ENCODE measurements at places on chromosomes 4 and X.

GRCh38 chr4:71785959-71786358 lies 2.1 kb upstream of the GC start:
- no peak for DNase-seq

DNA sequence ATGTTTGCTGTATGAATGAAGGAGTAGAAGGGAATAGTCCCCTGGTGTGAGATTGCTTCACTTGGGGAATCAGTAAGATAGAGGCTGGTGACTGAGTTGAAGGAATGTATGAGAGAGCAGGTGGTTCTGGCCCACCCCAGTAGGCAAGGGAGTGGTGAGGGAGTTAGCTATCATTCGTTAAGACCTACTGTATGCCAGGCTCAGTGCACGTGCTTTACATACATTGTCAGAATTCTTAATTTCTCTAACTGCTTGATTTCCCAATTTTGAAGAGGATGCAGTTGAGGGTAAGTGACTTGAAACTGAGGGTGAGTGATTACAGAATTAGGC lies 700 bp downstream of the VMA21 start:
- peak; percentile 27 for DNase-seq

DNA sequence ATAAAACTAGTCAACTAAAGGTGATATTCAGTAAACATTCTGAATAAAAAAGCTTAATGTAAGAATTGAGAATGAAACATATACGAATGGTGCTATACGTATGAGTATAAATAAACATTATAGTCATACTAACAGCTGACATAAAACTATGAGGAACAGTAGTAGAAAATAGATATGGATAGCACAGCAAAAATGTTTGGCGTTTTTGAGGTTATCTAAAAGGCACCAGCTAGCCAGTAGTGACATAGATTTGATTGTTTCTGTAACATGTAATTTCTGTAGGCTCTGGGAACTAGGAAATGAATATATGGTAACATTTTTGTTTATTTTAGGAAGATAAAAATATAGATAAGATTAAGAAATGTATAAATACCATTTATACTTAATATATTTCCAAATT lies 69.3 kb downstream of the SNX25 start:
- no peak for DNase-seq

- no peak for DNase-seq
Measured at GRCh38 chr4:128513664-128514484, 226.3 kb upstream of the PGRMC2 start.

GRCh38 chr4:108107729-108108382 lies 60.9 kb downstream of the LEF1 start:
- no peak for DNase-seq

GRCh38 chrX:2284601-2285000 lies 216.2 kb downstream of the DHRSX start:
- DNase-seq = no peak

All from H7 (cell line).